A375 (cell line): ENCODE measurements at places on chromosomes 12 and 14. TPM values are rescaled to one million over a fixed set of nuclear protein-coding genes. Genes with fewer than 3 reads are reported as not detected.

HSPB8 gene
- 2.4 and 2.9 TPM in 2 replicates for total RNA-seq

AVPR1A gene
- not detected in 2 replicates for total RNA-seq

JPH4 gene
- not detected in 2 replicates for total RNA-seq

SLC17A8 gene
- total RNA-seq, result not detected in 2 replicates

PLBD1 gene
- not detected in 2 replicates for total RNA-seq

METAP2 gene
- total RNA-seq, result 163 and 198 TPM in 2 replicates
